Stimulated activated CD4-positive, alpha-beta T cell treated with anti-CD3 and anti-CD28 coated beads, TNF-alpha, amount 100 ng/mL, for 4 hours (primary cell): ENCODE measurements at places on chromosomes 7 and 10.
A peak's percentile ranks its signal among the peaks of the same experiment; 100 is the strongest.

DNA sequence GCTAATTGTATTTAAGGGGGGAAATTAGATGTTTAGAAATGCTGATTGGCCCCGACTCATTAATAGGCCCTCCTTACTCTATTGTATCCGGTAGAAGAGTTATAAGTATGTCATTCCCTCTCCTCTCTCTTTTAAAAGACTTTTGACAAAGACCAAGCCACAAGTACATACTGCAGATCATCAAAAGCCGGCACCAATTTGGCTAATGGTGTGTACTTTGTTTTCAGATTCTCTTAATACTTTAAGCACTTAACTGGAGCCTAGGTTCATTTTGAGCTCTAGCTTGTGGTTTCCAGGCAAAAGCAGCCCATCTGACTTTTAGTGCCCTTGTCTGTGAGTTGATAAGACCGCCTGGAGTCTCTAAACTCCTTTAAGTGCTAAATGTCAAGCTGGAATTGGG is 210.0 kb upstream of the LYZL1 start:
- no peak for DNase-seq

DNA sequence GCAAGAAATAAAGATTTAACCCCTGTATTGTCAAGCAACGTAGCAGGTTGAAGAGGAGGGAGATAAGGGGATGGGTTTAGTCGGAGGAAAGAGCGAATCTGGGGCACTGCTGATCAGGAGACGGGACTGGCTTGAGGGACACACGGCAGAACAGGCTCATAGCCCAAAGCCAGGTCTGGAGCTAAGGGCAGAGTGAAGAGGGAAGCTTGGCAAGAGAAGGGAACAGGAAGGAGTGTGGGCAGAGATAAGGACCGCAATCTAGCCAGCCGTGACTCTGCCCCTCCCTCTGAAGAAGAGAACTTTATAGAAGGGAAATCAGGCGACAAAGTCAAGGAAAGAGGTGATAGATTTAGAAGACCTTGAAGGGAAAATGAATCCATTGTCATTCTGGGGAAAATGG is 67.6 kb downstream of the CAV1 start:
- no peak for DNase-seq

GRCh38 chr7:155266440-155266839 is 31.2 kb upstream of the INSIG1 start:
- no peak for DNase-seq

DNA sequence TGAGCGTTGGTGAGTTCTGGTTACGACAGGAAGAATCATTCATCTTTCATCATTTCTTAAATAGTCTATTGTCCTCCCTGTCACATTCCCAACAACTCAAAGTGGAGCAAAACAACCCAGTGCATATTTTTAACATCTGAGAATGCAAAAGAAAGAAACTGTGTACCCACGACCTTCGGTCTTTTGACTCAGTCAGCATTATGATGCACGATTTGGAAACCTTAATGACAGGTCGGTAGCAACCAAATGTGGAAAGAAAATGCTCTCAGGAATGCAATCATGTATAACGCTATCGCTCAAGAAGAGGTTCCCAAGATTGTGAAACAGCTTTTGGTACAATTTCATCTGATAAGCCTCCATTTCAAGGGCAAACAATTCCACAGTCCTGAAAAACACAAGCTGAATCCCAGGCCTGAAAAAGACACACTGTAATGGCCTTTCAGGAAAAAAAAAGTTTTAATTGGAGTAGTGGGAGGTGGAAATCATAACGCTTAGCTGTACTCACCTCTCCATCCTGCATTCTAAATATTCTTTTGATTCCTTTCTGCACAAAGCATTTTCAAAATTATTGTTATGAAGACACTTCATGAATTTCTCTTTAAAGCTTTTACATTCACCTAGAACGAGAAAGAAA is 2.6 kb downstream of the COX19 start:
- no peak for DNase-seq

GRCh38 chr10:6052247-6053221 is 9.6 kb downstream of the IL2RA start:
- DNase-seq, result peak; percentile 56
